Endothelial cell (in vitro differentiated cells): ENCODE measurements at places on chromosomes 13 and 19. TPM values are rescaled to one million over a fixed set of nuclear protein-coding genes. Genes with fewer than 3 reads are reported as not detected.

DNA sequence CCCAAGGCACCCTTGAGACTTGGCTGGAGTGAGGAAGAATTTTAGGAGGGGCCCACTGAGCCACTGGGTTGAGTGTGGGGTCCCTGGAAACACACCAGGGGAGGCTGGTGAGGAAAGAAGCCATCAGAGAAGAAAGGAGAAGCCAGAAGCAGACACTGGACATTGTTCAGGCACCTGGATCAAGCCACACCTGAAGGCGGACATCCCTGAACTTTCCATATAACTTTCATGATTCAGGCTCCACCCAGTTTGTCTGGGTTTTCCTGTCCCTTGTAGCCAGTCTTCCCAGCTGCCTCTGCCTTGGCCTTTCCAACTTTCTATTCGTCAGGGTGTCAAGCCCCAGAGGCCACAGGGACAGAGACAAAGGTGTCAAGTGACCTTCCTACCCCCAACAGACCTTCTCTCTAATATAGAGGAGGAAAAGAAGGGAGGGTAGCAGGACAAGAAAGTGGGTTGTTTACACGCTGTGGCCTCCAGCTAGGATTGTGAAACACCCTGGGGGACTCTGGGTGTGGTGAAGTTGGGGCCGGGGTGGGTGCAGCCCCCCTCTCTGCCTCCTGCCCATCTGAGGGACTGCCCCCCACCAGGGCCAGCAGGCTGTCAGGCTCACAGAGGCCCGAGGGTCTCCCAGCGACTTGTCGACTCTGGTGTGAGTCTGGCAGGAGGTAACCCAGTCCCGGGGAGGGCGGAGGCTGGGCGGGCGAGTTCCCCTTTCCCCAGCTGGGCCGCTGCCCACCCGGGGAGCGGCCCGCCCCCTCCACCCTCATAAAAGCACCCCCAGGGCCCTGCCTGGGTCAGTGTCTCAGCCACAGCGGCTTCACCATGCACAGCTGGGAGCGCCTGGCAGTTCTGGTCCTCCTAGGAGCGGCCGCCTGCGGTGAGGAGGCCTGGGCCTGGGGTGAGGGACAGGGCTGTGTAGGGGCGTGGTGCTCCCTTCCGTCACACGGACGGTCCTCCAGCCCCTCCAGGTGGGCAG is at the start of gene CFD:
Gene CFD (plus strand): TSS at position 797 of the 976 bp plus-strand sequence. CDS start 26 bp downstream, at position 823.
- no peak within 1 kb of the TSS for H3K27ac ChIP-seq
- H3K36me3 ChIP-seq = no peaks in the 10 kb centered on the region
- peaks cover 9% of the 10 kb centered on the region for H3K27me3 ChIP-seq
- H3K4me3 ChIP-seq = no peak within 1 kb of the TSS
- no peak for DNase-seq

- no peak for DNase-seq
- no peaks in the 10 kb centered on the region for H3K36me3 ChIP-seq
- peaks cover 5% of the 10 kb centered on the region for H3K4me1 ChIP-seq
- peak overlapping the region; percentile 96 for H3K27ac ChIP-seq
- peak overlapping the region; percentile 100 for H3K4me3 ChIP-seq
- H3K27me3 ChIP-seq = peaks cover 13% of the 10 kb centered on the region
Measured at GRCh38 chr19:5903056-5903623, 450 bp downstream of the NDUFA11 start.

DNA sequence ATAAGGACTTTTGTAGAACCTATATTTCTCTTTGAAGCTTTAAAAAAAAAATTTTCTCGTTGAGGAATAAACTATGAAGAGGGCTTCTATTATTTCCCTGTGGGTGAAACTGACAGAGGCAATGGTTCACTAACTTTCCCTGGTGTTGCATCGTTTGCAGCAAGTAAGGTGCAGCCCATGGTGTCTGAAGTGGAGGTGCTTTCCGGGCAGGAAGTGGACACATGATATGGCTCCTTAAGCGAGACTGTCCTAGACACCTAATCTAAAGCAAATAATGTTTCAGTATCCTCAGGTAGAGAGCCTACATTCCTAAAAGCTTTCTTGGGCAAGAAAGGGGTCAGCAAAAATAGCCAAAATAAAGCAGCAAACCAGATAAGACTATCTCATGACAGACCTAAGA is 437.6 kb upstream of the ARGLU1 start:
- H3K36me3 ChIP-seq = no peaks in the 10 kb centered on the region
- no peak overlapping the region for H3K27ac ChIP-seq
- H3K4me1 ChIP-seq = no peaks in the 10 kb centered on the region

The NTN5 gene
- total RNA-seq = 0.21 TPM

GRCh38 chr13:86825410-86825809 is 845.8 kb upstream of the SLITRK5 start:
- no peaks in the 10 kb centered on the region for H3K36me3 ChIP-seq
- peaks cover 1% of the 10 kb centered on the region for H3K27me3 ChIP-seq
- DNase-seq = no peak
- no peaks in the 10 kb centered on the region for H3K4me1 ChIP-seq
- no peak overlapping the region for H3K4me3 ChIP-seq
